ENCODE measurements at places on chromosomes 13 and 19. TPM values are rescaled to one million over a fixed set of nuclear protein-coding genes. Genes with fewer than 3 reads are reported as not detected.
A peak's percentile ranks its signal among the peaks of the same experiment; 100 is the strongest.

- no peak overlapping the region for H3K4me3 ChIP-seq
- no peak overlapping the region for H3K27ac ChIP-seq
- no peaks in the 10 kb centered on the region for H3K36me3 ChIP-seq
- H3K4me1 ChIP-seq = peaks cover 2% of the 10 kb centered on the region
- H3K27me3 ChIP-seq = no peaks in the 10 kb centered on the region
These were observed 109.6 kb downstream of the VWA8 start for GRCh38 chr13:41851351-41851750.

- H3K36me3 ChIP-seq = peaks cover 38% of the 10 kb centered on the region
- no peaks in the 10 kb centered on the region for H3K27me3 ChIP-seq
- no peak for DNase-seq
- H3K4me3 ChIP-seq = no peak overlapping the region
These were observed 22.6 kb downstream of the ZBTB7A start for GRCh38 chr19:4043966-4044715.

DNA sequence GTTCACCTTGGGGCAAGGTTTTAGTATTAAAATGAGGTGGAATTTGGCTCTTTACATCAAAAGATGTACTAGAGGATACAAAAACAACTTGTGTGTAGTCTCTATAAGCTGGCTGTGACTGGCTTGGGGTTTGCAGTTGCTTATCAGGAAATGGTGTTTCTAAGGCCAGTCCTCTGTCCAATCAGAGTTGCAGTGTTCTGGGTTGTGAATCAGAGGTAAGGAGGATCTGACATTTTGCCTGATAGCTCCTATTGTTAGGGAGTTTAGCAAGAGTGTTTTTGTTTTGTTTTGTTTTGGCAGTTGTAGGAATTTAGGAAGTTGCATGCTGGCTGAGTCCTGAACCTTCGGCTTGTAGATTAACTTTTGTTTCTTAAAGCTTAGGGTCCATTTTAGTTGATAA is 20.1 kb upstream of the ESD start:
- no peak overlapping the region for H3K4me3 ChIP-seq
- no peaks in the 10 kb centered on the region for H3K36me3 ChIP-seq
- H3K27ac ChIP-seq = no peak overlapping the region

GRCh38 chr19:41930322-41930722 is 2.1 kb upstream of the ERFL start:
- no peak for DNase-seq
- peaks cover 10% of the 10 kb centered on the region for H3K4me1 ChIP-seq
- no peaks in the 10 kb centered on the region for H3K36me3 ChIP-seq
- H3K4me3 ChIP-seq = no peak overlapping the region

- H3K27ac ChIP-seq = no peak overlapping the region
- no peak overlapping the region for H3K4me3 ChIP-seq
- DNase-seq = no peak
- no peaks in the 10 kb centered on the region for H3K36me3 ChIP-seq
- peaks cover 4% of the 10 kb centered on the region for H3K27me3 ChIP-seq
- no peaks in the 10 kb centered on the region for H3K4me1 ChIP-seq
These were observed 40.0 kb downstream of the UNC13A start for GRCh38 chr19:17648097-17648660.

The MPND gene
- 16.3 TPM for polyA plus RNA-seq

DNA sequence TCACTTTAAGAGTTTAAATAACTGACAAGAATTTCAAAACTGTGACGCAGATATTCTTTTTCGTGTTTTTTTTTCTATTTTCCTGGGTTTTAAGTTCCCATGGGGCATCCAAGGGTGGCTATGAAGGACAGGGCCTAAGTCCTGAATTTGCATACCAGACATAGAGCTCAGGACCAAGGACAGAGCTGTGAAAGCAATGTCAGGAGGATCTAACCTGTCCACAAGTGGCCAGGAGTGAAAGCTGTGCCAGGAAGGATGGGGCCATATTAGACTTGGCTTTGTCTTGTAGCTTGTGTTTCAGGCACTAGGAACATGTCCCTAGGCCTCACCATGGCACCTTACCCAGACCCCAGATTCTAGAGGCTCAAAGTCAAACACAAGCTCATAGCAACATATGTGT is 289.4 kb upstream of the MIR17HG start:
- no peaks in the 10 kb centered on the region for H3K27me3 ChIP-seq
- peak; percentile 40 for DNase-seq
- no peak overlapping the region for H3K4me3 ChIP-seq
- H3K27ac ChIP-seq = no peak overlapping the region
- H3K4me1 ChIP-seq = peaks cover 2% of the 10 kb centered on the region
- H3K36me3 ChIP-seq = no peaks in the 10 kb centered on the region

The ALKBH6 gene
- 9.8 TPM for polyA plus RNA-seq

The NCAN gene
- 0.18 TPM for polyA plus RNA-seq

- peaks cover 45% of the 10 kb centered on the region for H3K27me3 ChIP-seq
- peaks cover 3% of the 10 kb centered on the region for H3K4me1 ChIP-seq
- H3K4me3 ChIP-seq = no peak overlapping the region
- H3K27ac ChIP-seq = no peak overlapping the region
- DNase-seq = no peak
These were observed 3.9 kb downstream of the PLK5 start for GRCh38 chr19:1527650-1528309.

DNA sequence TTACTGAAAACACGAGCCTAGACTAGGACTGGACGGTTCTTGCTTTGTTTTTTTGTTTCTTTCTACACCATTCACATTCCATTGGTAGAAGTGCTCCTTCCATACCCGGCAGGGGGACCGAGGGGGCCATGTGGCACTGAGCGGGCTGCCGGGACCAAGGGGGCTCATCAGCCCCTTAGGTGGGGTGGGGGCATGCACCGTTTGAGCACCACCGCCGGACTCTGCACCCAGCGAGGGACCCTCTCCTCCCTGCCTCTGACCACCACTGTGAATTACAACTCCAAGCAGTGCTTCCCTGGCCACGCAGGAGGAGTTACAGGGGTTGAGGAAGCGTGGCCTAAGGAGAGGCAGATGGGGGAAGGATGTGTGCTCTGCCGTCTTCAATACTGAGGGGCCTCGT is 15.0 kb upstream of the CFAP97D2 start:
- no peak overlapping the region for H3K27ac ChIP-seq
- H3K36me3 ChIP-seq = no peaks in the 10 kb centered on the region
- peaks cover 36% of the 10 kb centered on the region for H3K4me1 ChIP-seq
- DNase-seq = no peak
- peaks cover 14% of the 10 kb centered on the region for H3K27me3 ChIP-seq
- H3K4me3 ChIP-seq = no peak overlapping the region

GRCh38 chr13:67001363-67001762 is 228.8 kb downstream of the PCDH9 start:
- no peaks in the 10 kb centered on the region for H3K36me3 ChIP-seq
- no peaks in the 10 kb centered on the region for H3K27me3 ChIP-seq
- DNase-seq = no peak

DNA sequence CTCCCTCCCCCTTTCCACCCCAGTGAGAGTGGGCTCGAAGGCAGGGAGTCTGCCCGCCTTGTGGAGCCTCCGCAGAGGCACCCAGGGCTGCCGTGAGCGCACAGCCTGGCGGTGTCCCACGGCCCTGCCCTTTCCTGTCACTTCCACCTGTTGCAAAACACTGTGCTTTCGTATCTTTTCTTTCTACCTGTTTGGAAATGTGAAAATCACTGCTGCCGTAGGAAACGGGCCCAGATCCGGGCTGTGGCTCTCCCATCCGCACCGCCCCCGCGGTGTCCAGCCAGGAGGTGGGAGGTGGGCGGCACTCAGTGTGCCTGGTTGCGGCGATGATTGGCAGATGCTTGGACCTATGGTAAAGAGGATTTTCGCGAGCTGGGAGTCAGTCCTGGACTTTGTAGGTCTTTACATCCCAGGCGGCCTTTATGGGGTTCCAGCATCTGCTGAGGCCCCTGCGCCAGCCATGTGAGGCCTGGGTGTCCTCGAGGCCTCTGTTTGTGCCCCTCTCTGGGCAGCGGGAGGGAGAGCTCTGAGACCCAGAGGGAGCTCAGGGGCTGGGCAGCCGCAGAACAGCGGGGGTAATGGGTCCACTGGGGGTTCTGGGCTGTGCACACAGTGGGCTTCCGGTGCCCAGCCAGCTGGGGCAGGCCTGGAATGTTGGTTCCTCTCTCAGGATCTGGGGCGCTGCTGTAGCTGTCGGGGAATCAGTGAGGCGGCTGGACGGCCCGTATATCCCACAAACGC is 6.1 kb downstream of the STK11 start:
- peaks cover 85% of the 10 kb centered on the region for H3K4me1 ChIP-seq
- no peak overlapping the region for H3K27ac ChIP-seq
- no peak overlapping the region for H3K4me3 ChIP-seq
- H3K36me3 ChIP-seq = peaks cover 20% of the 10 kb centered on the region
- H3K27me3 ChIP-seq = no peaks in the 10 kb centered on the region
- DNase-seq = peak; percentile 80

- no peak for DNase-seq
- H3K4me1 ChIP-seq = no peaks in the 10 kb centered on the region
- no peaks in the 10 kb centered on the region for H3K36me3 ChIP-seq
- H3K4me3 ChIP-seq = no peak overlapping the region
- no peak overlapping the region for H3K27ac ChIP-seq
These were observed 31.4 kb downstream of the CCDC122 start for GRCh38 chr13:43848001-43848649.

The FLT3 gene
- polyA plus RNA-seq = 0.16 TPM

The C13orf42 gene
- 0.05 TPM for polyA plus RNA-seq

DNA sequence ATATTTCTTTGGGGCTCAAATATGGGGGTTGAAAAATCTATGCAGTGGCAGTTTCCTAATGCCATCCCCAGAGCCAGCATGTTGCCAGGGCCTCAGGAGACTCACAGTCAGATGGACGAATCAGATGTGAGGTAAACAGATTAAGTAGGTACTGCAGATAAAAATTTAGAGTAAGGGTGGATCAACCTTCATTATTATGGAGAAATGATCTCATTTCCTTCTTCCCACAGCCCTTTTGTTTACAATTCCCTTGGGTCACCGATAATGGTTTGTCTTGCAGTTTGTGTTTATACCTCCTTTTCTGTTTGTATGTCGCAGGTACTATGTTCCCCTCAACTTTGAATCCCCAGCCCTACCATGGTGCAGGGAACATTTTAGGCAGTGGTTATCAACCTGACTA is 20.0 kb downstream of the DIAPH3 start:
- no peak for DNase-seq
- no peaks in the 10 kb centered on the region for H3K27me3 ChIP-seq
- no peak overlapping the region for H3K27ac ChIP-seq
- H3K36me3 ChIP-seq = no peaks in the 10 kb centered on the region

The CCL25 gene
- polyA plus RNA-seq = not detected

Measured in muscle of leg (tissue), 16 donors.